ENCODE measurements at places on chromosomes 16 and 17.

- no peak for DNase-seq
Measured at GRCh38 chr16:26987597-26988010, 79.1 kb upstream of the C16orf82 start.

- DNase-seq: no peak
Measured at GRCh38 chr17:31293581-31293980, 3.5 kb downstream of the OMG start.

DNA sequence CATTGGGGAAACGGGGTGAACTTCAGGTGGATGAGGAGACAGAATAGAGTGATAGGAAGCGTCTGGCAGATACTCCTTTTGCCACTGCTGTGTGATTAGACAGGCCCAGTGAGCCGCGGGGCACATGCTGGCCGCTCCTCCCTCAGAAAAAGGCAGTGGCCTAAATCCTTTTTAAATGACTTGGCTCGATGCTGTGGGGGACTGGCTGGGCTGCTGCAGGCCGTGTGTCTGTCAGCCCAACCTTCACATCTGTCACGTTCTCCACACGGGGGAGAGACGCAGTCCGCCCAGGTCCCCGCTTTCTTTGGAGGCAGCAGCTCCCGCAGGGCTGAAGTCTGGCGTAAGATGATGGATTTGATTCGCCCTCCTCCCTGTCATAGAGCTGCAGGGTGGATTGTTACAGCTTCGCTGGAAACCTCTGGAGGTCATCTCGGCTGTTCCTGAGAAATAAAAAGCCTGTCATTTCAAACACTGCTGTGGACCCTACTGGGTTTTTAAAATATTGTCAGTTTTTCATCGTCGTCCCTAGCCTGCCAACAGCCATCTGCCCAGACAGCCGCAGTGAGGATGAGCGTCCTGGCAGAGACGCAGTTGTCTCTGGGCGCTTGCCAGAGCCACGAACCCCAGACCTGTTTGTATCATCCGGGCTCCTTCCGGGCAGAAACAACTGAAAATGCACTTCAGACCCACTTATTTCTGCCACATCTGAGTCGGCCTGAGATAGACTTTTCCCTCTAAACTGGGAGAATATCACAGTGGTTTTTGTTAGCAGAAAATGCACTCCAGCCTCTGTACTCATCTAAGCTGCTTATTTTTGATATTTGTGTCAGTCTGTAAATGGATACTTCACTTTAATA is 7.0 kb upstream of the TMEM235 start:
- no peak for DNase-seq

- DNase-seq: no peak
Measured at GRCh38 chr16:66428682-66429251, 1.7 kb downstream of the BEAN1 start.

GRCh38 chr16:3175157-3176093 is 12.6 kb upstream of the OR1F1 start:
- DNase-seq: no peak

DNA sequence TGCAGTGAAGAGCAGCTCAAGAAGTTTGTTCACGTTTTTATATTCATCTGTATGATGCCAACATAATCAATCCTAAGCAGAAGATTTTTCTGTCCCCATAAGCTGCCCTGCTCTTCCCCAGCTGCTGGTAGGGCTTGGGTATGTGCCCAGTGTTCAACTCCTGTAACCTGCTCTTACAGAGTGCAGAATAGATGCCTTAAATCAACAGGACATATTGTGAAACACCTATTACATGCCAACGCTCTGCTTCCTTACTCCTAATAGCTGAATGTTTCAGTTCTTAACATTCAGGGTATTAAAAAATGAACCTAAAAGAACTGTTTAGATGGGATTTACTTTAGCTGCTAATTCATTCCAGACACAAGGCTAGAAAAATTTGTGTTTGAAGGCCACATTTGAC is 190.9 kb downstream of the HS3ST3A1 start:
- no peak for DNase-seq

- no peak for DNase-seq
Measured at GRCh38 chr17:45230787-45231480, 9.2 kb downstream of the FMNL1 start.

- no peak for DNase-seq
Measured at GRCh38 chr16:1182316-1182671, 29.4 kb downstream of the CACNA1H start.

DNA sequence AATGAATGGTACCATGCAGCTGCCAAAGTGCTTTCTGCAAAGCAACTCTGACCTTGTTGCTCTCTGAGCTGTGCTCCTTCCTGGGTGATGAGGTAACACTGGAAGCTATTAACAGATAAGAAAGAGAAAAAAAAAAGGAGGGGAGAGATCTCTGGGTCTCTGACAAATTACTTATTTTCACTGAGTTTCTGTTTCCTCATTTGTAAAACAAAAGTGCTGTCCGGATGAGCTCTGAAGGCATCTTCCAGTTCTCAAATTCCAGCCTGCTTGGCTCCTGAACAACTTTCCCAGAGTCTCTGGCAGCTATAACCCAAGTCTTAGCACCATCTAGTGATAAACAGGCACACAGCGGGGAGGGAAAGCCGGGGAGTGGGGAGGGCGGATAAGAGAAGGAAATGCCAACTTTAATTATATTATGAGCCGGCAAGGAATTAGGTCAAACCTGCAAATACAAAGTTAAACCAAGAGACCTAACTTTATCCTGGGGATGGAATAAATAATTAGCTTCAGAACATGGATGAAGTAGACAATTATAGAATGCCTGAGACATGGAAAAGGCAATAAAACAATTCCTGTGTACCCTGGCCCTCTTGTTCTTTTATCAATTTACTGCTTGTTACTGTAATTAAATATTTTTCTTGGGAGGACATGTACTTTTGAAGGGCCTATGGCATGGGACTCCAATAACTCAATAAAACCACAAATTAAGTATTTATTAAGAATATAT is 61.3 kb upstream of the KIFC3 start:
- no peak for DNase-seq

- no peak for DNase-seq
Measured at GRCh38 chr17:19306160-19307111, 56.1 kb downstream of the B9D1 start.

GRCh38 chr17:50677851-50678375 is 29.8 kb downstream of the ANKRD40 start:
- DNase-seq: no peak

DNA sequence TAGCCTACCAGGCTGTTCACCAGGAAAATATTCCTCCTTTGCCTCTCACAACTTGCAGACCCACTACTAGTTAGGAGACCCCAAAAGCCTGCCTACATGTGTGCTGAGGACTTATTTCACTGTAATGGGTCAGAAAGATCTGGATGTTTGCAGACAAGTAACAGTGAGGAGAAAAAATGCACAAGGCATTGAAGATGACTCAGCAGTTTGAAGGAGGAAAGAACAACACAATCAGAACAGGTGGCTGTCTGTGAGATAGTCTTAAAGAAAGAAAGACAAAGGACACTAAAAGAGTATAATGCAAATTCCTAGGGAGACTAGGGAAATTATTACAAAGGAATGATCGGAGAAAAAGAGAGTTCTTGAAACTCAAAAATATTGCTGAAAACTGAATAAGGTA is 69.0 kb downstream of the ANKFN1 start:
- no peak for DNase-seq

DNA sequence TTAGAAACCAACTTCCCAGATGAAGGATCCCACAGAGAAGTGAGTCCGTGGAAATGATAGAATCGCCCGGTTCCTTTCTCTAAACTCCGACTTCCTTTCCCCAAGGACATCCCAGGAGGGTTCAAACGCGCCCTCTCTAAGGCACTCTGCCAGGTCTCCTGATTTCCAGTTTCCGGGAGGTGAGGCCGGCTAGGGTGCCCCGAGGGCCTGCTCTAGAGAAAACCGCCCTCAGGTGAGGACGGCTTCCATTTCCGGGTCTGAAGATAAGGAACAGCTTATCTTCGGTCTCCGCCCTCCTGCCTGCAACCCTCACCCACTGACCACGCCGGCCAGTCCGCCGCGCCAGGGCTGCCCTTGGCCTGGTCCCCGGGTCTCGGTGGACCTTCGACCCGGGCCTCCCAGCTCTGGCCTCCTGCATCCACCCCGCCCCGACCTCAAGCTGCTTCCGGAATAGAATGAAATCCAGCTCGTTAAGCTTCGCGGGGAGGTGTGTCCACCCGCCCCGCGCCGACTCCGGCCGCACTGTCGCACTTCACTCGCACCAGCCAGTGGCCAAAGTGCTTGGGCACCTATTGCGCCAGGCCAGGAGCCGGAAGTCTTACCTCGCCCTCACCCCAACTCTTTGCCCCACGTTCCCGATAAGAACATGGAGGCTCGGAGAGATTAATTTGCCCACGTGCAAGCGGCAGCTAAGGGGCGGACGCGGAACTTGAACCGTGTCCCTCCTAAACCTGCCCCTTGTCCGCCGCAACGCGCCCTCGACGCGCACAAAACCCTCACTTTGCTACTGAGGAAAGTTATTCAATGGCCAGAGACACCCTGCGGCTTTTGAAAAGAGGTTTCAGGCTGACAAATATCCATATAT is 836 bp upstream of the MMP15 start:
- no peak for DNase-seq

- no peak for DNase-seq
Measured at GRCh38 chr17:37060928-37061327, 112.2 kb downstream of the AATF start.

DNA sequence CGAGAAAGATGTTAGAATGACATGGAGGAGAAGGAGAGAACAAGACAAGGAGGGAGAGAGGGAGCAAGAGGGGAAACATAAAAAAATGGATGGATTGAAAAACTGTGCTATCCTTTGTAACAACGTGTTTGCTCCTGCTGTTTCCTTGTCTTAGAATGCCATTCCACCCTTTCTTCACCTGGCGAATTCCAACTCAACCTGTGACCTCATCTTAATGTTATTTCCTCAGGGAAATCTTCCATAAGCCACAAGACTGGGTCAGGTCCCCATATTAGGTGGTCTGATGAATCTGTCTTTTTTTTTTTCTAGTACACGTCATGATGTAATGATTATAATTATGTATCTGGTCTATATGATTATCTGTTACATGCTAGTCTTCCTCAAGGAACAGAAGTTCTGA is 195.0 kb upstream of the MAF start:
- no peak for DNase-seq

DNA sequence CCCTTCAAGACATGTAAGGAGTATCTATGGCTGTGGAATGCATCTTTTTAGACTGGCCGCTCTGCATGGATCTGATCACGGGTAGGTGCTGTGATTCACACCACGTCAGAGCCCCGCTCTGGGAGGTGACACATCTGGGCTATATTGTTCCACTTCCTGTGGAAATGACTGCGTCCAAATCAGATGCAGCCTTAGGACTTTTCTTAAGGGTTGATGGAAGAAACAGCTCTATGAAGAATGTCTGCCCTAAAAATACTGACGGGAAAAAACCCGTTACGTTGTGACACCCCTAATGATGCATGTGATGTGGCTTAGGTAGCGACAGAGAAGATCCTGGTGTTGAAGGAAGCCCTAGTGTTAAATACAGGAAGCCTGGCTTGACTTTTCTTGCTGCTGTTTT is 12.2 kb downstream of the BANP start:
- DNase-seq: peak; percentile 41

DNA sequence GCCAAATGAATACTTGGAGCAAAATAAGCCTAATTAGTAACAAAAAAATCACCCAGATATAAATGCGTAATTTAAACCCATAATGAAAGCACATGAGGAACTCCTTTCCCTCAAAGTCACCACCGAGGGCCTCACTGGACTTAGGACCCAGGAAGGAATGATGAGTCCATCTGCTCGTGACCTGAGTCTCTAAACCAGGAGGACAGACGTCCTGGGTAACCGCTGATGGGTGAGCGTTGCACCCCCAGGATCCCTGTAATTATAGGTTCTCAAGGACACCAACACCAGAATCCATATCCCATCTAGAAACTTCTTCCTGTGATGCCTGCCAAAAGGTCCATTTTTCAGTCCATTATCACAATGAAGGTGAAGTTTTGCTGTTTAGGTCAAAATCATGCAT is 121.4 kb downstream of the ZNF778 start:
- DNase-seq: no peak

DNA sequence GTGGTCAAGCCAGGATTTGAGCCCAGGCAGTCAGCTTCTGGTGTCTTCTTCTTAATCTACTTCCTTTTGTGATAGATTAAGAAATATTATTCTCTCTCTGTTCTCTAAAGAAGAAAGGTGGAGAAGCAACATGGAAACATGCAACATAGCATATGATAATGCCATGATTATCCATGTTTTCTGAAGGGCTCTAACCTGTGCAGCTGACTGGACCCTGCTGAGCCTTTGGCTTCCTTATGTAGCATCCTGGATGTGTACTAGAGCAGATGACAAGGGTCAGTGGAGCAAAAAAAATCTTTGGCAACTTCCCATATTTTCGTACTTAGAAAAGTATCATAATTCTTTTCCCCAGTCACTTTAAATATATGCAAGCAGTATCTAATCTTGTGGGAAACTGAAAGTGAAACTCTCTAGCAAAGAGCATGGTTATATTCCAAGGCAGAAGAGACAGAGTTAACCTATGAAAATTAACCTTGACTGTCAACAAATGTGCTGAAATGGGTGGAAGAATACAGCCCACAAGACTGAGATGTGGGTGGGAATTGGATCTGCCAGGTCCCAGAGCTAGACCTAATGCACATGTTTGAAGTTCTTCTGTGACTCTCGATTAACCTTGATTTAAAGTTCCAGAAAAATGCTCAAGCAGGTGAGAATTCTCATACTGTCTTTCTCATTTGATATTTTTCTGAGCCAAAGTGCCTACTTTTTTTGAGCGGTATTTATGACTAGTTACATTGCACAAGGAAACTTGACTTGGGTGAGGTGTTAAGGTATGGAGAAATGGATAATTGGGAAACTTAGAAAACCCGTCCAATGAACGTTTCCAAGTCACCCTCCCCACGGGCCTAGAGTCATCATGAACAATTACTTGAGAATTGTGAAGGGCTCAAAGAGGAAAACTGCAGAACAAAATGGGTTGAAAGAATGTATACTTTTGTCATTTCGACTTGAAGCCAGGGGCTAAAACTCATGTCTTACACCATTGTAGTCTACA is 248.6 kb downstream of the FTO start:
- DNase-seq: no peak

DNA sequence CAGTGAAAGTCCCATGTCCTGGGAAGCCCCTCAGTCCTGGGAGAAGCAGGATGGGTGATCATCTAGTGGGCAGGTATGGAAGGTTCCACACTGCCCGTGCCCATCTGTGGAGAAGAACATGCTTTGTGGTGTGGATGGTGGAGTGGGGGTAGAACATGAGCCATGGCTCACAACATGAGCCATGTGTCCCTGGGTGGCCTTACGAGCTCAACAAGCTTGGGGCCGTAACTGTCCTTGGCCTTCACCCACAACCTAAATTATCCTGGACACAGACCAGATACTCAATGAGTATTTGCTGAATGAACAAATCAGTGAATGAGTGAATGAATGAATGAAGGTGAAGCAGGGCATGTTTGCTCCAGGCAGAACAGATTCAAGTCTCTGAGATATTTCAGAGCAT is 13.5 kb downstream of the SOX8 start:
- no peak for DNase-seq

- DNase-seq: no peak
Measured at GRCh38 chr17:32569171-32570080, 82.6 kb downstream of the CDK5R1 start.

GRCh38 chr17:73749928-73750605 is 105.8 kb upstream of the SDK2 start:
- DNase-seq: no peak
